ENCODE measurements at places on chromosomes 7 and 10.

DNA sequence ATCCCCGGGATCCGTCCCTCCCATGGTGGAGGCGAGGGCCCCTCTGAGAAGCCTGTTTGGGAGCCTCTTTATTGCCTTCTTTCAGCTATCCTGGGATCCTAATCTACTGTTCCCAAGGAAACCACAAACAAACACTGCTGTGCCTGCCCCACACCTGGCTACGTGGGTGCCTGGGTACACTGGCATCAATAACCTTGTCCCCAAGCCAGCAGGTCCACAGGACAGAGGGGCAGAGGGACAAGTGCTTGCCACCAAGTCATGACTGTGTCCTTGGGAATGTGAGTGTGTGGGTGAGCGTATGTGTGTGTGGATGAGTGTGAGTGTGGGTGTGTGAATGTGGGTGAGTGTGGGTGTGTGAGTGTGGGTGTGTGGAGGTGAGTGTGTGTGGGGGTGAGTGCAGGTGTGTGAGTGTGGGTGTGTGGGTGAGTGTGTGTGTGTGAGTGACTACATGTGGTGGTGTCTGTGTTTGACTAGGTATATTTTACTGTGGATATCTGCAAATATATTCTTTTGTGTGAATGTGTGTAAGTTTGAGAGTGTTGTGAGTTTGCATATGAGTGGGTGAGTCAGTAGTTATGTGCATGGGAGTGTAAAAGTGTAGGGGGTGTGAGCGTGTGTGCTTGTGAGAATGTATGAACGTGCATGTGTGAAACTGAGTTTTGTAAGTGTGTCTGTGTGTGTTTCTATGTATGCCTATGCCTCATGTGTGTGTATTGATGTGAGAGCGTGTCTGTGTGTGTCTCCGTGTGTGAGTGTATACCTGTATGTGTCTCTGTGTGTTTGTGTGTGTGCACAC, 96.1 kb downstream of the TNS3 start:
- DNase-seq = no peak

DNA sequence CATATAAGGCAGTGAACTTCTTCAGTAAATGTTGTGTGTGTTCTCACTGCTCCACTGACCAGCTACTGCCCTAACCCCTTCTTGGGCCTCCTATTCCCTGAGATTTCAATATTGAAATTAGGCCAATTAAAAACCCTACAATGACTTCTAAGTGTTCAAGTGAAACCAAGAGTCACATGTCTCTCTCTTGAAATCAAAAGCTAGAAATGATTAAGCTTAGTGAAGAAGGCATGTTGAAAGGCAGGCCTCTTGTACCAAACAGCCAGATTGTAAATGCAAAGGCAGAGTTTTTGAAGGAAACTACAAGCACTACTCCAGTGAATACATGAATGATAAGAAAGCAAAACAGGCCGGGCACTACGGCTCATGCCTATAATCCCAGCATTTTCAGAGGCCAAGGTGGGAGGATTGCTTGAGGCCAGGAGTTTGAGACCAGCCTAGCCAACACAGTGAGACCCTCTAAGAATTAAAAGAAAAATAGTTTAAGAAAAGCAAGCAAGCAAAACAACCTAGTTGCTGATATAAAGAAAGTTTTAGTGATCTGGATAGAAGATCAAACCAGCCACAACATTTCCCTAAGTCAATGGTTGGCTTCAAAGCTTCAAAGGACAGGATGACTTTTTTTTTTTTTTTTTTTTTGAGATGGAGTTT, 22.3 kb downstream of the BRAF start:
- DNase-seq = no peak

DNA sequence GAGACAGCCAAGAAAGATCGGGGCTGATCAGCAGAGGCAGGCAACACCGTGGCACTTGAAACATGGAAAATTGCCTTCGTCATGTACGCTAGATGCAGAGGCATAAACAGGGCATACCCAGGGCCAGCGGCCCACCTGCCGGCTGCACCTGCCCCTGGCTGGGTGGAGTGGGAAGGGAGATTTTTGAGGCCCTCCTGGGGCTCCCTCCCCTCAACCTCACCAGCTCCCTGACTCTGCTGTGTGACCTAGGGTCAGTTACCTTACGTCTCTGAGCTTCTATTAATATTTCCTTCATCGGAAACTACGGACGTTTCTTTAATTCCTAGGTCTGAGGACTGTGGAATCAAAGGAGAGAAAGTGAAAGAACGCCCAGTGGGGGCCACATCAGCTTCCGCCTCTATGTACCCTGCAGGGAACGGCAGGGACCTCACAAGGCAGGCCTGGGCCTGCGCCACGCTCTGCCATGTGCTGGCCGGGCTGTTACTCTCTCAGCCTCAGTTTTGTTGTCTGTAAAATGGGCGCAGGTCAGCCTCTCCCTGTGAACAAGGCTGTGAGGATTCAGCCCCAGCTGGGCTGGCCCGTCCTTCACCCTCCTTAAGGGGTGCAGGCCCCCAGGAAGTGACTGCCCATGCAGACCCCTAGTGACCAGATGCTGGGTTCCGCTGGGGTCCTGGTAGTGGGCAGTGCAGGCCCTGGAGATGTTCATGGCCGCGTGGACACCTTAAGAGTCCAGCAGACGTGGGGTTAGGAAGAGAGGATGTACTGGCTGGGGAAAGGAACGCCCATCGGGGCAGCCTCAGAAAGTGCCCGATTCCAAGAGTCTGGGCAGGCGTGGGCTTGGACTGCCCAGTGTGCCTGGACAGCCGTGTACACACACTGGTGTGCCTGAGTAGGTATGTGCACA, 22.7 kb downstream of the ELFN1 start:
- no peak for DNase-seq

DNA sequence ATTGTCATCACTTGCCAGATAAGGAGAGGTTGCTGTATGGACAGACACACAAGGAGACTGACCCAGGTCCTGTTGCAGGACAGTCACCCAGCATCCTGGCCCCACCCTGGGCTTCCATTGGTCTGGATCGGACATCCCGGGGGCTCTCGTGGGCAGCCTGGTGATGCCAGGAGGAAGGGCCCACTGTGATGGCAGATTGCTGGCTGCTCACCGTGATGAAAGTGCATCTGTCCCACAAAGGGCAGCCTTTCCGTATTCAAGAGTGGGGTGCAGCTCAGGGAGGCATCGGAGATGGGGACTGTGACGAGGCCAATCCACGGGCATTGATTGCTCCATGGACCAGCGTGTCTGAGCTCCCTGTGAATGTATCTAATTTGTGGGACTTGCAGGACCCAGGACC, 41.3 kb downstream of the PRKAG2 start:
- DNase-seq = no peak

DNA sequence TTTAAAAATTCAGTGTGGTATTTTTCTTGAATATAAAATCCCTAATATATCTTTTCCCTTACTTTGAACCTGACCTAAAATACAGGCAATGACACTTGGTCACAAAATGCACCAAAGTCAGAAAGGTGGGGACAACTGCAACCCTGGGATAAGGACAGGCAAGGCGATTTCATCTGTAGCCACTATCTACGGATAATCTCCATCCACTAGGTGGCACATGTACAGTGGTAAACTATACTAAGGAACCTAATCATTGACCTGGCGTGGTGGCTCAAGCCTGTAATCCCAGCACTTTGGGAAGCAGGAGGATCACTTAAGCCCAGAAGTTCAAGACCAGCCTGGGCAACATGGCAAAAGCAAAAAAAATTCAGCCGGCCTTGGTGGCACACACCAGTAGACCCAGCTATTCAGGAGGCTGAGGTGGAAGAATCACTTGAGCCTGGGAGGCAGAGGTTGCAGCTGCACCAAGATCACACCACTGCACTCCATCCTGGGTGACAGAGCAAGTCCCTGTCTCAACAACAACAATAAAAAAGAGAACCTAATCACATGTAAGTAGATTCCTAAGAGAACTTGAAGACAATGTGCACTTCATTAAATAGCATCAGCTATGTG, 98.9 kb downstream of the KMT2C start:
- no peak for DNase-seq

GRCh38 chr10:67114945-67115344, 189.1 kb downstream of the LRRTM3 start:
- DNase-seq = no peak

- no peak for DNase-seq
Observed at GRCh38 chr7:111164442-111164841, 73.5 kb downstream of the LRRN3 start.

DNA sequence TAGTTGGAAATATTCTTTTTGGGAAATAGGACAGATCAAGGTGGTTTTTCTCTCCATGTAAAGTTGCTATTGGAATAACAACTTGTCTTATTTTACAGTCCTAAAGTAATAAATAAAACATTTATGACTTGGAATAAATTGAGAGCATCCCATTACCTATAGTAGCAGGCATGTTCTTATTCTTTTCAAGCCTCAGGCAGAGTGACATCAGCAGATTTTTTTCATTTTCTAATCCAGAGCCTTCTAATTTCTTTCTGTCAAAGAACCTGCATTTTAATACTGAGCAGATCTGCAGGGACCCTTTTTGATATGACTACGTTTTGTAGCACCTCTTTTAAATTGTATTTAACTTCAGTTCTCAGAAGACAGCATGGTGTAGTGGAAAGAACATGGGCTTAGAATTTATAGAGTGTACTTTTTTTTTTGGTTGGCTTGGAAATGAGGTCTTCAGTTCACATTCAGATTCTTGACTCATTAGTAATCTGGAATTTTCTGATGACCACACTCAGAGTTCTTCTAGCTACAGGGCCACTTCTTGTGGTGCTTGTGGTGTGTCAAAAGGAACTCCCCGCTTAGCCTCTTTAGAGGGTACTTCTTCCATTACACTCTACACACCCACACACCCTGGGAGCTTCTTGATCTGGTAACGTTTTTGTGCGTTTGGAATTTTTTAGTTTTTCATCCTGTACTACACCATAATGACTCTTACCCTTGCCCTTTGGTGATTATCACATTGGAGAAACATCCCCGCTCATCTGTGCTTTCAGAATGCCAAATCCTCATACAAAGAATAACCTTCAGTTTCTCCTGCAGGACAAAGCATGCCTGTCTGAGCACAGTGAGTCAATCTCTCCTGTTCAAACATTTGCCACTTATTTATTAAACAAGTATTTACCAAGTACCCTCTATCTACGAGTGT, 34.6 kb downstream of the AGK start:
- peak; percentile 75 for DNase-seq

GRCh38 chr7:156751319-156751718, 110.7 kb downstream of the RNF32 start:
- peak; percentile 37 for DNase-seq
